Left lung (tissue), 14 donors: ENCODE measurements at places on chromosomes 4 and X. TPM values are rescaled to one million over a fixed set of nuclear protein-coding genes. Genes with fewer than 3 reads are reported as not detected.

GRCh38 chrX:734362-734761, 103.8 kb downstream of the SHOX start:
- no peak for DNase-seq
- no peak overlapping the region for H3K4me3 ChIP-seq

DNA sequence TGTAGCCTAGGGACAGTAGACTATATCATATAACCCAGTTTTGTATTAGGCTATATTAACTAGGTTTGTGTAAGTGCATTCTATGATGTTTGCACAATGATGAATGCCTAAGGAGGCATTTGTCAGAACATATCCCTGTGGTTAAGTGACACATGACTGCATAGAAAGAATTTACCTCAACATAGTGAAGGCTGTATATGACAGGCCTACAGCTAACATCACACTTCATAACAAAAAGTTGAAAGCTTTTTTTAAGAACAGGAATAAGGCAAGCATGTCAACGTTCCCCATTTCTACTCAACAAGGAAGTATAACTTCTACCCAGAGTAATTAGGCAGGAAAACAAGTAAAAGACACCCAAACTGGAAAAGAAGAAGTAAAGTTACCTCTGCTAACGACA, 165.9 kb upstream of the NDST4 start:
- DNase-seq = no peak
- no peaks in the 10 kb centered on the region for H3K36me3 ChIP-seq
- H3K4me3 ChIP-seq = no peak overlapping the region
- no peaks in the 10 kb centered on the region for H3K4me1 ChIP-seq
- H3K27ac ChIP-seq = no peak overlapping the region

- no peaks in the 10 kb centered on the region for H3K4me1 ChIP-seq
- H3K27me3 ChIP-seq = no peaks in the 10 kb centered on the region
- no peak overlapping the region for H3K27ac ChIP-seq
- H3K4me3 ChIP-seq = no peak overlapping the region
- no peaks in the 10 kb centered on the region for H3K36me3 ChIP-seq
These were observed 27.1 kb downstream of the PAK3 start for GRCh38 chrX:111123125-111123524.

DNA sequence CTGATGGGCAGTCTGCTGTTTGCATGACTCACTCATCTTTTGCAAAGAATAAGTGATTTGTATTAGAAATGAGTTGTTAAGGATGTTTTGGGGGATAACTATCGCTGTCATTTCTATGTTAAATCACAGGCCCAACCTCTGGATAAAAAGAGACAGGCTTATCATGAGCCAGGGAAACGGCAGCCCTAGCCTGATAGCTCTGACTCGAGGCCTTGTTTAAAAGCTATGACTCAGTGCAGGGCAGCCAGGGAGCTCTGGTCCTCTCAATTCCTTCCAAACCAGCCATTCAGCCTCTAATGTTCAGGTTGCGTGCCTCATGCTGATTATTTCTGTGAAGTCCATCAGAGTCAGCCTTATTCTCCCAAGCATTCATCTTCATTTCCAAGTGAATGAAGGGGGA, 305.9 kb upstream of the HAND2 start:
- H3K27ac ChIP-seq = no peak overlapping the region
- H3K4me1 ChIP-seq = no peaks in the 10 kb centered on the region
- H3K4me3 ChIP-seq = no peak overlapping the region

DNA sequence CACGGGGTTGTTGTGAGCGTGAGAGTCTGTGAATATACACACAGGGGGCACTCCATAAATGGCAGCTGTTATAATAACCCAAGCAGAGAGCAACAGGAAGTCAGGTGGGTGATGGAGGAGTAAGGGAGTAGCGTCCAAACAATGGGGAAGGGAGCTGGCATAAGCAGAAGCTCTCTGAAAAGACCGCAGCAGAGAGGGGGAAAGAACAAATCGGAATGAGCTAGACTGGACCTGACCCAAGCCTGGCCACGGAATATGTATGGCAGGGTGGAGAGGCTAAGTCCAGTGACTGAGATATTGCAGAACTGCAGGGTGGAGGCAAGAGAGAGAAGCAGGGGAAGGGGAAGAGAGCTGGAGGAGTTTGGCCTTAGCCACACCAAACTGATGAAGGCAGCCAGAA, 6.5 kb upstream of the GJB1 start:
- H3K27ac ChIP-seq = no peak overlapping the region
- H3K4me3 ChIP-seq = no peak overlapping the region
- no peak for DNase-seq
- H3K36me3 ChIP-seq = no peaks in the 10 kb centered on the region
- no peaks in the 10 kb centered on the region for H3K27me3 ChIP-seq

GRCh38 chr4:7189066-7189465, 3.3 kb upstream of the SORCS2 start:
- no peaks in the 10 kb centered on the region for H3K4me1 ChIP-seq
- H3K4me3 ChIP-seq = no peak overlapping the region
- H3K36me3 ChIP-seq = no peaks in the 10 kb centered on the region
- H3K27ac ChIP-seq = no peak overlapping the region
- DNase-seq = no peak

GRCh38 chr4:89700766-89701423, 136.1 kb downstream of the SNCA start:
- no peak overlapping the region for H3K27ac ChIP-seq
- no peaks in the 10 kb centered on the region for H3K36me3 ChIP-seq
- no peaks in the 10 kb centered on the region for H3K4me1 ChIP-seq
- H3K27me3 ChIP-seq = no peaks in the 10 kb centered on the region

GRCh38 chr4:187663076-187663475, 332.5 kb upstream of the ZFP42 start:
- no peaks in the 10 kb centered on the region for H3K36me3 ChIP-seq
- H3K27ac ChIP-seq = no peak overlapping the region
- H3K27me3 ChIP-seq = no peaks in the 10 kb centered on the region

DNA sequence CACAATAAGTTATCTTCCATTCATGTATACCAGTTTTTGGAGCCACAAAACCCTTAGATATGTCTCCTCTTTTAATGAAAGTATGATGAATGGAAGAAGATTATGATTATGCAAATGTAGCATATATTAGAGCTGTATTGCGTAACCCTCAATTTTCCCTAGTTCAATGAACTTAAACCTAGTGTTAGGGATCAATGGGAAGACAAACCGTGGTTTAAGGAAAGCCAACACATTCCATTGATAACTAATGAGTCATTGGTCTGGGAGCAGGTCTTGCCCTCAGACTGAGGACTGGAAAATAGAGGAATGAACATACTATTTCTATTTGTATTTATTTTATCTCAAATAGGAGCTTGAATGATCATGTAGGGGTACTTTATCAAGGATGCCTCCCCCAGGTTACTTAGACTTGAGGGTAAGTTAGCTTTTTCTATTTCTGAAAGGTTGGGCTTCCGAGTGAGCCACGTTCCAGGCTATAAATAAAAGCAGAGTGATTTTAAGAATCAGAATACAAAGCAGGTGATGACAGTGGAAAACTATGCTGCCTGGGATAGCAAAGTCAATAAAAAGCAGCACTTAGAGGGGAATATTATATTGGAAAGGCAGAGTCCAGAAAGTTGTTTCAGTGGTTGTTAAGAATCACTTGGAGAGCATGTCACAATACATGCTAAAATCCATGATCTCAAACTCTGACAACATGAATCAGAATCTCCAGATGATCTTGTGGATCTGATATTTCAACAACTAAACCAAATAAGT, 356.0 kb downstream of the ADAM29 start:
- DNase-seq = no peak
- H3K27me3 ChIP-seq = no peaks in the 10 kb centered on the region
- H3K36me3 ChIP-seq = no peaks in the 10 kb centered on the region

- no peaks in the 10 kb centered on the region for H3K36me3 ChIP-seq
- H3K4me1 ChIP-seq = no peaks in the 10 kb centered on the region
- no peaks in the 10 kb centered on the region for H3K27me3 ChIP-seq
- H3K4me3 ChIP-seq = no peak overlapping the region
These were observed 24.8 kb upstream of the GUCY1B1 start for GRCh38 chr4:155734065-155734464.

PARM1 gene
- total RNA-seq = 60.2 TPM
